ENCODE measurements at places on chromosomes 2 and 18. TPM values are rescaled to one million over a fixed set of nuclear protein-coding genes. Genes with fewer than 3 reads are reported as not detected.
A peak's percentile ranks its signal among the peaks of the same experiment; 100 is the strongest.

GRCh38 chr2:89833780-89834117, 1142.3 kb downstream of the RPIA start:
- H3K27ac ChIP-seq: no peak overlapping the region
- no peaks in the 10 kb centered on the region for H3K27me3 ChIP-seq
- DNase-seq: peak; percentile 54
- no peak overlapping the region for H3K4me3 ChIP-seq

DNA sequence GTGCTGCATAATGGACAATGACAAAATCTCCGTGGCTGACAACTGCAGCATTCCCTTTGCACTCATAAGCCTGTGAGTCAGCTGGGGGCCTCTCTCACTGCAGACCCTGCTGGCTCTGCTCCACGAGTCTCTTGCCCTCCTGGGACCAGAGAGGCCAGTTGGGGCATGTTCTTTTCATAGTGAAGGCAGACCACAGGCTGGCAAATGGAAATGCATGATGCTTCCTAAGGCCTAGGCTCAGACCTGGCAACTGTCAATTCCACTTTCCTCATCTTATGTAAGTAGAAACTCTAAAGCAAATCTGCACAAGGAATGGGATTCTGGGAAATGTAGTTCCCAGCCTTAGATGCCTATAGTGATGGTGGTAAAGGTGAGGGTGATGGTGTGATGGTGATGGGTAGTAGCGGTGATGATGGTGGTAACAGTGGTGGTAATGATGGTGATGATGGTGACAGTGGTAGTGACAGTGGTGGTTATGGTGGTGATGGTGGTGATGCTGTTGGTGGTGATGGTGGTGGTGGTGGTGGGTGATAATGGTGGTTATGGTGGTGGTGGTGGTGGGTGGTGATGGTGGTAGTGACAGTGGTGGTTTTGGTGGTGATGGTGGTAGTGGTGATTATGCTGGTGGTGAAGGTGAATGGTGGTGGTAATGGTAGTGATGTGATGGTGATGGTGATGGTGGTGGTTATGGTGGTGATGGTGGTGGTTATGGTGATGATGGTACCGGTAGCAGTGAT, 185.8 kb upstream of the ARL4C start:
- H3K27me3 ChIP-seq: no peaks in the 10 kb centered on the region
- H3K27ac ChIP-seq: peak overlapping the region; percentile 35
- no peaks in the 10 kb centered on the region for H3K36me3 ChIP-seq
- no peak overlapping the region for H3K4me3 ChIP-seq
- peaks cover 47% of the 10 kb centered on the region for H3K4me1 ChIP-seq
- DNase-seq: peak; percentile 63

- H3K36me3 ChIP-seq: no peaks in the 10 kb centered on the region
- DNase-seq: no peak
- no peak overlapping the region for H3K4me3 ChIP-seq
These were observed 594.5 kb upstream of the CHAC2 start for GRCh38 chr2:53173091-53173490.

- peaks cover 3% of the 10 kb centered on the region for H3K27me3 ChIP-seq
- no peak for DNase-seq
- H3K4me1 ChIP-seq: no peaks in the 10 kb centered on the region
- no peak overlapping the region for H3K27ac ChIP-seq
- H3K4me3 ChIP-seq: no peak overlapping the region
These were observed 175.6 kb downstream of the MC4R start for GRCh38 chr18:60196836-60197606.

GRCh38 chr18:36451454-36452251, 154.1 kb downstream of the FHOD3 start:
- H3K27me3 ChIP-seq: no peaks in the 10 kb centered on the region
- H3K27ac ChIP-seq: no peak overlapping the region
- DNase-seq: no peak
- H3K4me1 ChIP-seq: peaks cover 16% of the 10 kb centered on the region
- no peak overlapping the region for H3K4me3 ChIP-seq

GRCh38 chr2:133286326-133286922, 281.8 kb downstream of the NCKAP5 start:
- DNase-seq: no peak
- no peak overlapping the region for H3K27ac ChIP-seq
- H3K36me3 ChIP-seq: no peaks in the 10 kb centered on the region
- no peak overlapping the region for H3K4me3 ChIP-seq
- H3K27me3 ChIP-seq: no peaks in the 10 kb centered on the region

DNA sequence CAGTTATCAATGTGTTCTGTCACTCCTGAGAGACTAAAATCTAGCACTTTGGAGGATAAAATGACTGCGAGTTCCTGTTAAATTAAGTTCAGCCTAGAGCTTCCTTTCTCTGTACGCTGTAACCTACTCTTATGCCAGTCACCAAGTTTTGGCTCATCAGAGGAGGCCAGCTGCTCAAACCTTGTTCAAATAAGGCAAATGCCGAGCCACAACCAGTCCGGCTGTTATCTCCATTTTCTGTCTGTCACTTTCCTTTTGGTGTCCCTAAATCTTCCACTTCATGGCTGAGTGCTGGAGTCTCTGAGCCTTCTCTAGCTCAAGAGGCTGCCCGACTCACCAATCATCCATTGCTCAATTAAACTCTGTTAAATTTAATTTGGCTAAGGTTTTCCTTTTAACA, 33.5 kb upstream of the PXDN start:
- no peak overlapping the region for H3K27ac ChIP-seq
- no peak overlapping the region for H3K4me3 ChIP-seq
- H3K36me3 ChIP-seq: no peaks in the 10 kb centered on the region

DNA sequence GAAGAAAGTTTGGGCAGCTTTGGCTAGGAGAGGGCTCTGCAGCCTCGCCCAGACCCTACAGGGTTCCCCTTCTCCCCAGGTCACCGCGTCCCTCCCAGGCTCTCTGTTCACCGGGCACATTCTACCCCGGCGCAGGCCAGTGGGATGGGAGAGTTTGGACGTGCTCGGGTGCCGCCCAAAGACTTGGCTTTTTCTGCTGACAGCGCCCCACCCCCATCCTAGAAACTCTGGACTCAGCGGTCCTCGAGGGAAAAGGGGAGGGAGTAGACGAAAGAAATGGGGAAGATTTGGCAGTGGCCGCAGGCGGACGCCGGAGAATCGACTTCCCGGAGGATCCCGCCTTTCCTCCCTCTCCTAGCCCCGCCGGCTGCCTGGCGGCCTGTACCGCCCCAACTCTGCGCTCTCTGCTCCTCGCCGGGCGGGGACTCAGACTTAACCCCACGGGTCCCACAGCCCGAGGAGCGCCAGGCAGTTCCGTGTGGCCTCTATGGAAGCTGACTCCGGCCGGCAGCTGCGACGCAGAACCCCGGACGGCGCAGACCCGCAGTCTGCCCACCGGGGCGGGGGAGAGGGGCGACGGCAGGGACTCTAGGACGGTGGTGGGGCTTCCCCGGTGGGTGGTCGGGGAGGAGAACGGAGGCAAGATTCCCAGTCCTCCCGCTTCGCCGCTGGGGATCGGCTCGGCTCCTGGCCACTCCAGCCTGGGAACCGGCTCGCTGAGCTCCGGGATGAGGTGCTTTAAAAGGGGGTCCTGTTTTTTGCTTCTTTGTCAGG, 863 bp upstream of the SIX2 start:
- H3K4me1 ChIP-seq: peaks cover 31% of the 10 kb centered on the region
- peak overlapping the region; percentile 16 for H3K27ac ChIP-seq
- H3K27me3 ChIP-seq: peaks cover 88% of the 10 kb centered on the region
- DNase-seq: no peak
- no peaks in the 10 kb centered on the region for H3K36me3 ChIP-seq

DNA sequence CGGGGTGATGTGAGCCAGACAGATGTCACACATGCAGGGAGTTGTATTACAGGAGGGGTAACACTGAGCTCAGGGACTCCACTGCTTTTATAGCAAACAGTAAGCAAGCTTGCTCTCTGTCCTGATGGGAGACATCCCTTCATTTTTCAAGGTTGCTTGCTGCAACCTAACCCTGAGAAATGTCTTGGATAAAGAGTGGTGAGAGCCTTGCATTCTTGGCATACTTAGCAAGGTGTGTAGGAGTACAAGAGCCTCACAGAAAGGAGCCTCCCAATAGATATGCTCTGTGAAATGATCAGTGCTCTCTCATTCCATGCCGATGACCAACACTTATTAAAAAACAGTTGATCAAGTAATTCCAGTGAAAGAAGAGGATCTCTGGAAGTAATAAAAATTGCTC, 8.1 kb downstream of the PFN4 start:
- no peaks in the 10 kb centered on the region for H3K36me3 ChIP-seq
- no peaks in the 10 kb centered on the region for H3K27me3 ChIP-seq
- H3K27ac ChIP-seq: no peak overlapping the region
- H3K4me1 ChIP-seq: peaks cover 9% of the 10 kb centered on the region

DNA sequence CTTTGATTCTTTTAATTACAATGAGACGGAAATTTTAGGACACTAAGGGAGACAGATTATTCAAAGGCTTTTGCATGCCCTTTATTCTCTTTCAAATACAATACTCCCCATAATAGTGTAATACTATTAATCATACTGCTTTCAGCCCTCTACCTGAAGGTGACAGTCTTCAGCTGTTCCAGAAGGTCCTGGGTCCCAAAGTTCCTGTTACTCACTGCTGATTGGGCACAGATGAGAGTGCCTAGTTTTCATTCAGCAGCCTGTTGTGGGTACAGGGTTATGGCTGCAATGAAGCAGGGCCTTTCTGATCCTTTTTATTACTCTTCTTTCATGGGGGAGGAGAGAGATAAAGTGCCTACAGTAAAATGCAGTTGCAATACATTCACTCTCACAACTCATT, 80.2 kb downstream of the NUP35 start:
- H3K4me3 ChIP-seq: no peak overlapping the region
- no peak for DNase-seq
- peaks cover 13% of the 10 kb centered on the region for H3K4me1 ChIP-seq
- H3K27ac ChIP-seq: no peak overlapping the region
- no peaks in the 10 kb centered on the region for H3K36me3 ChIP-seq

DNA sequence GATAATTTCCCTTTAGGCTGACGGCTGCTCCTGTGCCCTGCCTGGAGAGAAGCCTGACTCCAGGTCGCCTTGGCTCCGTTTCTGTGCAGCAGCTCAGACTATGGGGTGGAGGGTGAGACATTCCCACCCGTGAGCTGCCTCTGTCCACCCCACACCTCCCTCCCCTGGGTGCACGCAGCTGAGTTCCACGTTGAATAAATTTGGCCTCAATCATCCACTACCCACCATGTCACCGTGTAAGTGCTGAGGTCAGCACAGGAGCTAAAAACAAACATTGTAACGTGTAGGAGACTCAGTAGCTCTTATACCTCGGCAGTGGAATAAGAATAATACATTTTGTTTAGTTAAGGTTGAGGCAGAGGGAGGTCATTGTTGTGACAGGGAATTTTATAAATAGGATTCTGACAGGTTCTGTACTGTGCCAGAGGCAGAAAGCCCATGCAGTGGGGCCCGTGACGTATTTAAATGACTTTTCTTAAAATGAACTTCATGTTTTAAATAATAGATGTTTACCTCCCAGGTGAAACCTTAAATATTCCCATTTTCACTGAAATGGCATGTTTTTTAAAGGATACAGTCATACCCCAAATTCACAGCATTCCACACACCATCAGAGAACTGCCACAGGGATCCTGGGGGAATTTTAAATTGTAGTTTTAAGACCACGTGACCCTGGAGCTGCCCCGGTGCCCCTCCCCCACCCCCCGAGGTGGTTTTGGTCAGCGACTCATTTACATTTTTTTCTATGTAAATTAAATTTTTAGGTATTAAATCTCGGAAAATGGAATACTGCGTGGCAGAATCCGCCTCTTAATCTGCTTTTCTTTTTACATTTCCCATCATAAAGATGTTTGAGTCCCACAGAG, 50.2 kb downstream of the NFATC1 start:
- H3K4me3 ChIP-seq: no peak overlapping the region
- DNase-seq: no peak
- no peaks in the 10 kb centered on the region for H3K4me1 ChIP-seq
- no peaks in the 10 kb centered on the region for H3K27me3 ChIP-seq

DNA sequence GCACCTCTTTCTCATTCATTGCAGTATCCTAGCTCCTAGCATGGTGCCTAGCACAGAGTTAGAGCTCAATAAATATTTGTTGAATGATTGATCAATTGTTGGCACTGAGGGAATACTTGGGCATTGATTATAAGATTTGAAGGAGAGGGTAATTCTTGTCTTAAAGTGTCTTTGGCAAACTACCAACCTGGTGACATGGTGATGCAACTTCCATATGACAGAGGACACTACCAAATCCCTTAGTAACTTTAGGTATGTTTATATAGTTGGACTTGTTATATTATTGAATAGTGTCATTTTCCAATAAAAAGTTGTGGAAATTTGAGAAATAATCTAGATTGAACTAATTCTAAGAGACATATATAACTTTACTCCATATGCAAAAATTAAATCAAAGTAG, 58.6 kb upstream of the CHMP1B start:
- no peak for DNase-seq
- no peaks in the 10 kb centered on the region for H3K36me3 ChIP-seq
- H3K4me3 ChIP-seq: no peak overlapping the region
- H3K27ac ChIP-seq: no peak overlapping the region

GRCh38 chr2:3487432-3487831, 31.9 kb downstream of the ADI1 start:
- DNase-seq: no peak
- no peaks in the 10 kb centered on the region for H3K4me1 ChIP-seq
- H3K4me3 ChIP-seq: no peak overlapping the region

DNA sequence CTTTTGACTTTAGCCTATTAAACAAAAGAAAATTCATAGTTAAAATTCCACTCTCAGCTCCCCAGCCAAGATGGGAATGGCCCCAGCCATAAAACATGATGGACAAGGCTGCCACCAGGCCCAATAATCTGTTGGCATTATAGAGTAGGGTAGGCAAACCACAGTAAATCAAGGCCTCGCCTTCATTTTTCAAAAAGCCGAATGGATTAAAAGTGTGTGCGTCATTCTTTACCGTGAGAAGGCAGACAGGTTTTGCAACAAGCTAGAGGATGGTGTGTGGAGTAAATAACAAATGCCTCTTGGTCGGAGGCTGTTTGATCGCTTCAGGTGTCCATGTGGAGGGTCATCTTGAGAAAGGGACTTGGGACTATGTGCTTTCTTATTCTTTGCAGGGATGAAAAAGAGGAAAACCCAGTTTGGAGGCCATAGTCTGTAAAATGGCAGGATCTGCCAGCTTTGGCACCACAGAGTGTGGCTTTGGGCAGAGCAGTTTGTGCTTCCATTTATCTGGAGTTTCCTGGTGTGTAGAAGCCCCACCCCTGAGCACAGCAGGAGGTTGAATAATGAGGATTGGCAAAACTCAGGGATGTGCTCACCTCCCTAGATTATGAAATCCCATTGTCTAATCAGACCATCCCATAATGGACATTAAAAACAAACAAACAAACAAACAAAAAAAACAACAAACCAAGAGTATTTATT, 57.1 kb upstream of the ITGB6 start:
- H3K36me3 ChIP-seq: no peaks in the 10 kb centered on the region
- H3K4me1 ChIP-seq: peaks cover 4% of the 10 kb centered on the region
- peak; percentile 41 for DNase-seq
- H3K27ac ChIP-seq: no peak overlapping the region
- no peaks in the 10 kb centered on the region for H3K27me3 ChIP-seq

Gene ABCB11
- total RNA-seq: 0.02 TPM

Gene ACMSD
- total RNA-seq: not detected

Gene ALK
- 0.16 TPM for total RNA-seq

Gene FOXD4L1
- not detected for total RNA-seq

Gene DOK6
- 3.1 TPM for total RNA-seq

Gene RBKS
- total RNA-seq: 1.6 TPM

Gene RNF152
- total RNA-seq: 73.9 TPM
